Ureter (tissue), 1 donor: ENCODE measurements at places on chromosomes 2 and 18. TPM values are rescaled to one million over a fixed set of nuclear protein-coding genes. Genes with fewer than 3 reads are reported as not detected.
A peak's percentile ranks its signal among the peaks of the same experiment; 100 is the strongest.

The TTC21B gene
- total RNA-seq: 26.4 TPM

The CHN1 gene
- 13.4 TPM for total RNA-seq

The DAPL1 gene
- total RNA-seq: 13.0 TPM

The SLC5A7 gene
- 3.7 TPM for total RNA-seq

The KIAA2012 gene
- total RNA-seq: not detected

The PIEZO2 gene
- 3.9 TPM for total RNA-seq

The PSMA8 gene
- total RNA-seq: not detected

The PLGLB2 gene
- total RNA-seq: 0.83 TPM

The CHRND gene
- total RNA-seq: not detected

The RNF144A gene
- total RNA-seq: 15.2 TPM

DNA sequence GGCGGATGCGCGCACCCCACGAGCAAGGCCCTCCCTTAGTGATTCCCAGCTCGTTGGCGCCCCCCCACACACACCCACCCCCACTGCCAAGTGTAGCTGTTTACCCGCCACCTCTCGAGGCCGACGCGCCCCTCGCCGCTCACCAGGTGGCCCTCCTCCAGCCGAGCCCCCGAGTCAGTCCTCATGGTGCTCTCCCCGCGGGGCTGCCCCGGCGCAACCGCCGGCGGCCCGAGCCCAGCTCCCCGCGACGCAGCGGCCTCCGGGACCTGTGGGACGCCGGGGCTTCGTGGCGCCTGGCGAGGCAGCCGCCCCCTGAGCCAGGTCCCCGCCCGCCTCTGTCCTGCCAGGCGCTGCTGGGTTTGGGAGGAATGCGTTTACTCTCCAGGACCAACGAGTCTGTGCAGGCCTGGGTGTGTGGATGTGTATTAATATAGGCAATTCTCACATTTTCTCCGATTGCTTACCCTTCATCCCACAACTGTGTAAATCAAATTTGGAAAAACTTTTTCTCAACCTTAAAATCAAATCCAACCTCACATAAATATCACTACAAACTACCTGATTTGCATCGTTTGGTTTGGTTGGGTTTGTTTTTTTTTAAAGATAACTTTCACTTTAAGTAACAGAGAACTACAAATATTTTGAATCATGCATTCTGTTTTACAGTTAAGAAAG is at the start of gene TMEM237:
Gene TMEM237, minus strand, starts transcription at position 288 of the 675 bp plus-strand sequence. Its CDS starts 103 bp downstream, at position 185.
- DNase-seq: peak; percentile 51

DNA sequence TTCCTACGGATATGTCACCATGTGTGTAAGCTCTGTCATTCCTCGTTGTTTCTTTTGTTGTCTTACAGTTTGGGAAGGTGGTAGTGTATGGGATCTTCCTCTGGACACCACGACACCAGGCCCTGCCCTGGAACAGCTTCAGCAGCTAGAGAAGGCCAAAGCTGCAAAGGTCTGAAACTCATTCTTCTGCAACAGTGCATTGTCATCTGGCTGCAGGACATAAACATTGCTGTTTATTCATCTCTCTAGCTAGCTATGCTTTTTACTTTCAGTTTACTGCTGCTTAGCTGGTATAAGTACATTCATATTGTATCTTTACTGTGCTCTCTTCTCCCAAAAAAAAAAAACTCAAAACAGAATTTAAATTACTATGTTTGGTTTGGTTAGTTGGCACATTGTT is 39.2 kb upstream of the KCNJ13 start:
- DNase-seq: no peak

- no peak for DNase-seq
Measured at GRCh38 chr2:10185046-10185445, 62.5 kb downstream of the RRM2 start.

DNA sequence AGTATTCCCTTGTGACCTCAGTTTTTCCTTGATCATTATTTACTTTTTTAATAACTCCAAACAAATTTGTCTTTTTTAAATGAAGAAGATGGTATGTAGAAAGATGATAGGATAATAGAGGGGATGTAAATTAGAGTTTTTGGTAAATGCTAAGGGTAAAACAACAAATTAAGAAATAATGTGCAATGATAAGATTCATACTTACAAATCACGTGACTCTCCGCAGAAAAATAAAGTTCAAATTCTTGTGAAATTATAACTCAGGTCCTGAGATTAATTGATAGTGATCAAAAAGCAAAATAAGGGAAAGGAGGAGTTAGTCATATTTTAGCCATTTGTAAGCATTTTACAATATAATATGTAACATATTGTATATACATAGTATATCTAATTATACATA is 304.1 kb upstream of the KCNH7 start:
- no peak for DNase-seq

GRCh38 chr2:21658907-21659477 is 535.2 kb downstream of the TDRD15 start:
- DNase-seq: no peak

GRCh38 chr18:12774982-12775381 is 72.1 kb downstream of the PSMG2 start:
- DNase-seq: no peak

GRCh38 chr18:36348971-36349417 is 51.5 kb downstream of the FHOD3 start:
- DNase-seq: peak; percentile 42

DNA sequence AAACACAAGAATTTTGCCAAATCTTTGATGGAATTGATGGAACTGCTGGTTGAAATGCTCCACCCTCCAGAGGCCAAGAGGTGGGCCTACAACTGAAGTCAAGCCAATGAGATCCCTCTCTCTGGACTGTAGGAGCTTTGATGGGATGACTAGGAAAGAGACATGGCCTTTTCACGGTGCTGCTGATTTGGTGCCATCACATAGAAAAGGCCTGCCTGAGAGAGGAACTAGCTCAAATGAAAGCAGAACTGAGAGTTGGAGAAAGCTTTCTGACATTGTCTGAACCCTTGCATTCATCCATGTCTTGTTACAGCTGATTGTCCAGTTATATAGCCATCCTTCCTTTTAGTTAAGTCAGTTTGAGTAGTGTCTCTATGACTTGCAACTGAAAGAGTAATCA is 283.8 kb upstream of the LYPD1 start:
- DNase-seq: no peak

DNA sequence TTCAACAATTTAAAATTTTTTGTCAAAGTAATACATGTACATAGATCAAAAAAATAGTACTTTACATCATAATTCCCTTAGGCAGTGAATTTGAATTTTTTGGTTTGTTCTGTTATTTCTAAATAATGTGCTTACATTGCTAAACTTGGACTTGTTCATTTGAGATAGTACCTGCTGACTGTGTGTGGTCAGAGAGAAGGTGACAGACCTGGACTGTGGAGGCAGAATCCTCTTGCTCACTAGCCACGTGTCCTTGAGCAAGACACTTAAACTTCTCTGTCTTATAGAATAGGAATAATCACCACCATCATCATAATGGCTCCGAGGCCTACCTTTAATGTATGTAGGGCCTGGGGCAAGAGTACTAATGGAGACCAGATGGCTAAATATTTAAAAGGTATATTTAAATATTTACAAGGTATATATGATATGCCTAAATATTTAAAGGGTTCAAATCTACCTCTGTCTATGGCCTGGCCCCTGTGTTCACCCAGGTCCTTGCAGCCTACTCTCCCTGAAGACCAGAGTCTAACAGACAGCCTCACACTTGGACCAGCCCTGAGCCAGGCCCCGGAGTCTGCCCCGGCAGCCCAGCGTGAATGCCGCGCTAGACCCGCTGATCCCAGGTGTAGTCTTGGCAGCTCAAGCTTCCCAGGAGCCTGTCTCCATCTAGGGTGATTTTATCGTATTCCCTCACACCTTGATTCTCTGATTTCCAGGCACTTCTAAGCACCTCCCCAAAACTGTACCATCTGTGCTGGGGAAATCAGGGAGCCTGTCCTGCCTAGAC is 33.5 kb downstream of the ZNF532 start:
- no peak for DNase-seq

DNA sequence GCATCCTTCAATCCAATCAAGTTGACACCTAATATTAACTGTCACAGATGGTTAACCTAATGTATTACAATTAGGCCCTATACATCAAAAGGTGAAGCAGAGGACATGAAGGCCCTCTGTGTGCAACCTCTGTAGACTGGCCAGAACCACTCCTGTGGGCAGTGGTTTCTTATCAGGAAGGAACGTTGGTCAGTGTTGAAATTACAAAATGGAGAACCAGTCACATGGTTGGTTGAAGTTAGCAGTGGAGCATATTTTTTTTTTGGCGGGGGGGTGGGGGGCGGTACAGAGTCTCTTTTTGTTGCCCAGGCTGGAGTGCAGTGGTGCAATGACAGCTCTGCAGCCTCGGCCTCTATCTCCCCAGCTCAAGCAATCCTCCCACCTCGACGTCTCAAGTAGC is 19.8 kb downstream of the RNU2-63P start:
- no peak for DNase-seq

GRCh38 chr2:25757906-25758305 is 84.5 kb upstream of the DTNB start:
- DNase-seq: no peak

DNA sequence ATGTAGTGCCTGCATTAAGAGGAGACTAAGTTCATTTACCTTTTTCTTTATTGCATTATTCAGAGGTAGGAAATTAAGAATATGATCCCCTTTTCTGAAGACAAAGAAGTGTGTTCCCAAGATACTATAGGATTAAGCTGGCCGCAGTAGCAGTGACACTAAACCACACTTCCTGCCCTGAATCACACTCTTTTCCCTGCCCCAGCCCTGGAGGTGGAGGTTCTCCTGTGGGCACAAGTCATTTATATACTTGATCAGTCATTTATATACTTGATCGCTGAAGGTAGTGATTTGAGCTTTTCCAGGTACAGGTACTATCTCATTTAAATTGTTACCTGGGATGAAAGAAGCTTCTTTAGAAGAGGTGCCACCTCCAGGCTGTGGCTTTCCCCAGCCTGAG is 78.6 kb downstream of the ARMC9 start:
- no peak for DNase-seq

- no peak for DNase-seq
Measured at GRCh38 chr2:118841450-118841827, 6.0 kb downstream of the EN1 start.

GRCh38 chr18:11178951-11179549 is 29.7 kb upstream of the PIEZO2 start:
- no peak for DNase-seq

GRCh38 chr2:108217211-108217610 is 22.6 kb upstream of the SULT1C3 start:
- no peak for DNase-seq

- no peak for DNase-seq
Measured at GRCh38 chr2:23434721-23435121, 49.7 kb downstream of the KLHL29 start.

DNA sequence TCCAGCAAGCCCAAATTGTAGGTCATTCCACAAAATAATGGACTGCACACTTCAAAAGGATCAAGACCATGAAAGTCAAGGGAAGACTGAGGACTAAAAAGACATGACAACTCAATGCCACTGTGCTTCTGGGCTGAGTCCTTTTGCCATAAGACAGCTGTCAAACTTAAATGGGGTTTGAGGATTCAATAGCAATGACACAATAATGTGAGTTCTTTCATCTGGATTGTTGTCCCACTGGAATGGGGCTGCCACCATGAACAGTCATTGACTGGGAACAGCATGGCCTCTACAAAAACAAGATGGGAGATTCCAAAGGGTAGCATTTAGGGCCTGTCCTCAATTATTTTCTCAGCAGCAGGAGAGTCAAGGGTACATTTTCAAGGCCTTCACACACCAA is 118.5 kb downstream of the EN1 start:
- DNase-seq: no peak

DNA sequence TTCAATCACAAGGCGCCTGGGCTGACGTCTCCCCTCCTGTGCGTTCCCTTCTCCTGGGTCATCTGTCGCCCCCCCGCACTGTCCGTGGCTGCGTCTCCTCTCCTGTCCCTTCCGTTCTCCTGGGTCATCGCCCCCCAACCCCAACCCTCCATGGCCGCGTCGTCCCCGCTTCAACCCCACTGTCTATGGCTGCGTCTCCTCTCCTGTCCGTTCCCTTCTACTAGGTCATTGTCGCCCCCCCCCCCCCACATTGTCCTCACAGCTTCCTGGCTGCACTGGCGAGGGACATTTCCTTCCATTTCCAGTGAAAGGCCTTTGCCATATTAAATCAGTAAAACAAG is 118.9 kb downstream of the TMEM18 start:
- DNase-seq: no peak

- no peak for DNase-seq
Measured at GRCh38 chr2:184945326-184945725, 347.0 kb downstream of the ZNF804A start.

DNA sequence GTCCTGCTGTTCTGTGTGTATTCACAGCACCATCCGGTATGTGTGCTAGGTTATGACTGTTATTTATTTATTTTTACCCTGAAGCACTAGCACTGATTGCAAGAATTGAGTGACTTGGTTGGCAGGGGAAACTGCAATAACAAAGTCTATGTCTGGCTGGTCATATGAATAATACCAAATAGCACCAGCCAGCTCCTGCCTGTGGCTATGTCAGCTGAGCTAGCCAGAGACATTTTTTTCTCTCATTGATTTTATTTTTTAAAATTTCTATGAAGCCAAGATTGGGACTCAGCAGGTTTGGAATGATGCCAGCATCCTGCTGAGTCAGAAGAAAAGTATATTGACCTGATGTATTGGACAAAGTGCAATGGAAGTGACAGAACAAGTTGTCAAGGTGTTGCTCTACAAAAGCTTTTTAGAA is 188.5 kb upstream of the CDH2 start:
- peak; percentile 49 for DNase-seq

DNA sequence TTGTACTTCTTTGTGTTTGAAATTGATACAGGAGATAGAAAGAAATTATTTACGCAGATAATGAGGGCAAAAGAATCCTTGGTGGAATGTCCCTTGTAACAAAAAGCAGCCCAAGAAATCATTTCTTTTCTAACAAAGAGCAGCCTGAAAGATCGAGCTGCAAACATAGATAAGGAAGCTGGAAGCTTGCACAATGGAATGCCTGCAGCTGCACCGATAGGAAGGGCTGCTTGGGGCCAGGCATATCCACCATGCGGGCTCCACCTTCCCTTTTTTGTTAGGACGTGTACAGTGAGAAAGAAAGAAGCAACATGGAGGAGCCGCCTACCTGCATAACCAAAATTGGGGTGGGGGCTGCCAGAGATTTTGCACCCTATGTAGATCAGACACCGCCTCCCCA is 568.7 kb downstream of the METTL4 start:
- no peak for DNase-seq

DNA sequence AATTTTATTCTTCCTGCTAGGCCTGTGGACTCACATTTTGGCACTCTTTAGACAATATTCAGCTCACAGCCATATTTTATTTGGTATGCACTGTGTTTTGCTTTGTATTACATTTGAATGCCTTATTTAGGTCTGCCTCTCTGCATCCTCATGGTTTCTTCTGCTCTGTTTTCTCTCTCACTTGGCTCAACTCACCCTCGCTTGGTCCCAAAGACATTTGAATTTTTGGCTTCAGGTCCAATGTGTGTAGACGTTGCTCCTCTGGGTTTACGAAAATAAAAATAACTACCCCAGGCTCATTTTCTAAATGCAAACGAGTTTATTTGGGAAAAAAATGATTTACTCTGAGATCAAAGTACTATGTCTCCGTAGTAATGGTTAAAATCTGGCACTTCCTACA is 91.1 kb upstream of the REG3A start:
- no peak for DNase-seq

GRCh38 chr2:206488053-206488452 is 44.7 kb downstream of the ADAM23 start:
- DNase-seq: no peak

- DNase-seq: no peak
Measured at GRCh38 chr2:2324119-2324518, 7.0 kb downstream of the MYT1L start.

GRCh38 chr2:85748039-85748734 is 5.6 kb upstream of the ATOH8 start:
- no peak for DNase-seq
